Activated T-cell treated with anti-CD3 and anti-CD28 coated beads, Interleukin-2, amount 50 U/mL, for 24 hours (primary cell): ENCODE measurements at places on chromosomes 4 and X.
A peak's percentile ranks its signal among the peaks of the same experiment; 100 is the strongest.

GRCh38 chrX:150362599-150363481 lies at the start of gene MAMLD1:
Gene MAMLD1, plus strand, starts transcription at chrX:150363317. Its CDS starts 82,200 bp downstream, at chrX:150445517.
- peak; percentile 70 for DNase-seq

DNA sequence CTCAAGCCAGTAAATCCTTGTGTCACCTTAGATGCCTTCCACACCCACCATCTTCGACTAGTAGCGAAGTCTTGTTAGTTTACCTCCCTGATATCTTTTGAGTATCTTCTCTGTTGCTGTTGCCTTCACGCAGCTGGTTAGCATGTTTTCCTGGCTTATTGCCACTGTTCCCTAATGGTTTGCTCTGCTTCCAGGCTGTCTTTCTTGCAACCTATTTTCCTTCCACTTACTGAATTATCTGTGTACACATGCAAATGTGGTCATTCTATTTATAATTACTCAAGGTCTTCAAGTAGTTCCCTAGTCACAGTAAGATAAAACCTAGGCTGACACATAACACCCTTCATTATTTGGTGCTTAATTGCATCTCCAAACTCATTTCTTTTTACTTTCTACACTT lies 89.5 kb downstream of the UGT8 start:
- no peak for DNase-seq

- no peak for DNase-seq
Observed at GRCh38 chr4:8311101-8312068, 41.8 kb downstream of the HTRA3 start.

DNA sequence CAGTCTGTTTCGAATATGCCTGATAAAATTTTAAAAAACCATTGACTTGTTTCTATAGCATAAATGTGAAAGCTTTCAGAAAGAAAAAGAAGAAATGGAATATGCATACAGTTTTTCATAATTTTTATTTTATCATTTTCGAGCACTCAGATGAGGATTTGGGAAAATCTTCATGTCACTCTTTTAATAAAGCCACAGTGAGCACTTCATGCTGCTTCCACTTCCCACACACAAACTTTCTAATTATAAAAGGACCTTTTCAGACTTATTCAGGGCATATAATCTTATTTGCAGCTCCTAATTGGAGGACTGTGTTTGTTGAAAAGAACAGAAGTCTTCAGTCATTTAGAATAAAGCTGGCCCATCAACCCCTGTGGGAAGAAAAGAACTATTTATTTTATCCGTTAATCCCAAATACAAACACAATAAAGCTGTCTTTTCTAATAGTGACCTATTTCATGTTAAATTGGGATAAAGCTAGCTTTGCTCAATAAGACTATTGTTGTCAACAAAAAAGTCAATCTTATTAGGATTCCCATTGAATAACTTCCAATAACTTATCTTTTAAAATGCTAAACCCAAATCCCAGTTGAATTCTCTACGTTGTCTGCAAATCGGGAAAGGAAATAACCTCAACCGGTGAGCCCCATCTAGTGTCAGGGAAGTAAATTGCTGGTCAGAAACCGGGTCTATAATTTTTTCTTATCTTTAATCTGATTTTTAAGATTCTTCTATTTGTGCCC lies 211.5 kb downstream of the PDGFRA start:
- no peak for DNase-seq

- no peak for DNase-seq
Observed at GRCh38 chrX:31222946-31223345, 151.1 kb upstream of the FTHL17 start.

DNA sequence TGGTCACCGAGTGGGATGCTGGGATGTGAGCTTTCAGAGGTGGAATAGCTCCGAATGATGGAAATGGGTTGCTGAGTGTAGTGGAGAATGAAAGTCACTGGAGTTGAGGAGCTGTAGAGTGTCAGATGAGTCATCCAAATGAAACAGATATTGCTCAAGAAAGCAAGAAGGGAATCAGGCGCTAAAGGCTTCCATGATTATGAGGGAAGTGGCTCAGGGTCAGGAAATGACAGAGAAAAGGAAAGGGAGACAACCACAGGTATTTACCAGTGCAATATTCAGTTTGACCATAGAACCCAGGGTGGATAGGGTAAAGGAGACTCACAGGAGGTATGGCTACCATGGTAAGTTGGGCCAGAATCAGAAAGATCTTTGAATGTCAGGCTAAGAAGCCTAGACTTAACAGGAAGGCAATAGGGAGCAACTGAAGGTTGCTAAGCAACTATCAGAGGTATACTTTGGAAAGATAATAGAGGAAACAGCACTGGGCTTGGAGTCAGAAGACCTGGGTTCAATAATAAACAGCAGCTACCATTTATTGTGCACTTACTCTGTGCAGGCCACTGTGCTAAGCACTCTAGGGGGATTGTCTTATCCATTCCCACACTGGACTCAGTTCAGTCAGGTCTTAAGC lies 11.7 kb downstream of the LAS1L start:
- DNase-seq = no peak
